ENCODE measurements at places on chromosomes 2 and 18.

DNA sequence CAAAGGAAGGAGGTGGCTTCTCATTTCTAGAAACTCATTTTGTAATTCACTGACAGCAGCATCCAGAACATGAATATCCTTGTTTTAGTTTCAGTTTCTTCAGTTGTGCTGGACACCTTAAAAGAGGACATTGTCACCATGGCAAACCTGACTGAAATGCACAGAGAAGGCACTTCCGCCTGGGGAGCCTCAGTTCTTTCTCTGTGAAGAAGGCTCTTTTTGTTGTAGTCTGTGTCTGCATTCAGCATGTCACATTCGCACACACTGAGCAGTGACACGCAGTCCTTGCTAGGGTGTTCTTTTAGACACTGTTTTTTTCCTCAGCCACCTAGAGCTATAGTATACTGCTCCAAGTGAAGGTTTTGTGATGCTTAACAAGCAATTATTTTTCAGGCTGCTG is 9.5 kb upstream of the RPRM start:
- no peak for DNase-seq

GRCh38 chr2:58098254-58099095 is 51.9 kb downstream of the VRK2 start:
- no peak for DNase-seq

- no peak for DNase-seq
Measured at GRCh38 chr2:132593171-132593570, 76.8 kb downstream of the LYPD1 start.

DNA sequence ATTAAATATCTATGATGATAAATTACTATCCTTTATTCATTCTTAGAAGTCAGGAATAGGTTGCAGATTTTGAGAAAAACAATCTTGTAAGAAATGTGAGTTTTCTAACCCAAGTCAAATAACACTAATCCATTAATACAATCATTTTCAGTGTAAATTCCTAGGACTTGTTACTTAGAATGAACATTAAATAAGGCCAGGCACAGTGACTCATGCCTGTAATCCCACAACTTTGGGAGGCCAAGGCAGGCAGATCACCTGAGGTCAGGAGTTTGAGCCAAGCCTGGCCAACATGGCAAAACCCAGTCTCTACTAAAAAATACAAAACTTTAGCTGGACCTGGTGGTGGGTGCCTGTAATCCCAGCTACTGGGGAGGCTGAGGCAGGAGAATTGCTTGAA is 45.8 kb upstream of the CDKL4 start:
- no peak for DNase-seq

DNA sequence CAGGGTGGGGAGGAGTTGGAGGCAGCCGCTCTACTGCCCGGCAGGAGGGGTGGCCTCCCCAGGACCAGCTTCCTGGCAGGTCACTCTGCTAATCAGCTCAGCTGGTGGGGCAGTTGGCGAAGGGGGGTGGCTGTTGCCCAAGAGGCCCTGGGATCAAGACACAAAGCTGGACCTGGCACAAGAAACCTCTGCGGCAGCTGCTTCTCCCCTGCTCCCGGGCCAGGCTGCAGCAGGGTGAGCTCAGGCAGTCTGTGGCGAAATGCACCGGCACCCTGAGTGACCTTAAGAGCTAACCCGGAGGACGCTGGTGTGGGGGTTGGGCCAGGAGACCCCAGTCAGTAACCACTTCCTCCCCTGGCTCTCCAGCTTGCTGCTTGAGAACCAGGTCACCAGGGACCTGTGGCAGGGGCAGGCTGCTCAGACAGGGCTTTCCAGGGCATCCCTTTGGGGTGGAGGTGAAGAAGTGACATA is 31.1 kb downstream of the TOGARAM2 start:
- no peak for DNase-seq

DNA sequence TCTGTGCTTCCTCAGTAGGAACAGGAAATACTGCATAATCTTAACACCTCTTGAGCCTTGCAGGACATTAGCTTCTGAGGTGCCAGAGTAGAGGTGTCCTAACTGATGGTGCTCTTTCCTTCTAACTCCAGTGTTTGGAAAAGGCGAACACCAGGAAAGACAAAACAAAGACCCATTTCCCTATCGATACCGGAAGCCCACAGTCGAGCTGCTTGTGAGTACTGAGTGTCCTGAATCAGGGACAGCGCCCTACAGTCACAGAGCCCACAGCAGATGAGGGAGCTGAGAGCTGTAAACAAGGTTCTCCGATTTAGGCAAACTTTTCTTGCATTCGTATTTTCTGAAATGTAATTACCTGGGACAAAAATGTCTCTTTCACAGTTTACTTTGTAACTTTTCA is 50.7 kb downstream of the SLC14A2 start:
- no peak for DNase-seq

GRCh38 chr2:40304340-40304739 is 147.6 kb downstream of the SLC8A1 start:
- no peak for DNase-seq

GRCh38 chr2:38692636-38693318 is 26.9 kb downstream of the GALM start:
- no peak for DNase-seq

- DNase-seq: no peak
Measured at GRCh38 chr2:129901754-129902415, 77.6 kb upstream of the RAB6C start.

GRCh38 chr2:63755965-63756364 is 85.7 kb upstream of the UGP2 start:
- DNase-seq: no peak

DNA sequence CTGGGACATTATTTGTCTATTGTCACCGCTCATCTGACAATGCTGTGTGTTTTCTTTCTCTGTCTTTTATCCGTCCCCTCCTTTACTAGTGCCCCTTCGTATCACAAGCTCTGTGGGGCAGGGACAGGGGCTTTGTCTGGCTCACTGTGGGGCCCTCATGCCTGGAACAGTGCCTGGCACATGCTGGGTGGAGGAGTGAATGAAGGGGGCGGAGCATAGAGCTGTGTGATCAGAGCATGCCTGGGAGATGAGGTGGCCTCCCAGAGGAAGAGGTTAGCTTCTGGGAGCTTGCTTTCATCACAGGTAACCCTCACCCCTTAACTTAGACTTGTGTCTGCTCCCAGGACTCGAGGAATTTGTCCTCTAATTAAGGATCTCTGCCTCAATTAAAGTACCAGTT is 16.4 kb downstream of the MTCL1 start:
- no peak for DNase-seq

DNA sequence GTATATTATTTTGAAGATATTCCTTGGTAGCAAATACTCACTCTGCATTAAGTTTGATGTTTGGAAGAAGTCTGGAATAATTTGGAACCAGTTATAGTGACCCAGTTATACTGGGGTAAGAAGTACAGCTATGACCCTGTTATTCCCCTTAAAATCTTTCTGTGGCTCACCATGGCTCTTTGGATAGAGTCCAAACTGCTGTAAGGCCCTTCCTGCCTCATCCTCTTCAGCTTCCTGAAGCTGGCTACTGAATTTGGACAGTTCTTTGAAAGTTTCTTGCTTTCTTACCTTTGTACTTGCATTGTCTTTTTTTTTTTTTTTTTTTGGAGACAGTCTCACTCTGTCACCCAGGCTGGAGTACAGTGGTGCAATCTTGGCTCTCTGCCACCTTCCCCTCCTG is 85.6 kb downstream of the ABI2 start:
- no peak for DNase-seq

GRCh38 chr2:43576981-43577892 is 18.6 kb downstream of the THADA start:
- no peak for DNase-seq

DNA sequence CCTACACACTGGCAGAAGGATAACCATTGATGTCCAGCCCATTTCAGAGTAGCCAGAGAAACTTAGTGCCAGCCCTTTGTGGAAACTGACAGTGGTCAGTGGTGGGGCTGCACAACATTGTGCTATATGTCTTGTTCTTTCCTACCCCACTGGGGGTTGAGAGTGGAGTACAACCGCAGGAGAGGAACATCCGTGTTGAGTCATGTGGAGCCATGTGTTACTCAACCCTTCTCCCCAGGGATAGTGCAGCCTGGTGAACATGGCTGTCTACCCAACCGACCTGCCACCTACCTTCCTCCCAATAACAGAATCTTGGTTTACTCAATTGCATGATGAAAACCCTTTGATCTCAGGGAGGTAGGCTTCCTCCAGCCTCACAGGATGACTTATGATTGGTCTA is 65.3 kb upstream of the MAPK4 start:
- no peak for DNase-seq

DNA sequence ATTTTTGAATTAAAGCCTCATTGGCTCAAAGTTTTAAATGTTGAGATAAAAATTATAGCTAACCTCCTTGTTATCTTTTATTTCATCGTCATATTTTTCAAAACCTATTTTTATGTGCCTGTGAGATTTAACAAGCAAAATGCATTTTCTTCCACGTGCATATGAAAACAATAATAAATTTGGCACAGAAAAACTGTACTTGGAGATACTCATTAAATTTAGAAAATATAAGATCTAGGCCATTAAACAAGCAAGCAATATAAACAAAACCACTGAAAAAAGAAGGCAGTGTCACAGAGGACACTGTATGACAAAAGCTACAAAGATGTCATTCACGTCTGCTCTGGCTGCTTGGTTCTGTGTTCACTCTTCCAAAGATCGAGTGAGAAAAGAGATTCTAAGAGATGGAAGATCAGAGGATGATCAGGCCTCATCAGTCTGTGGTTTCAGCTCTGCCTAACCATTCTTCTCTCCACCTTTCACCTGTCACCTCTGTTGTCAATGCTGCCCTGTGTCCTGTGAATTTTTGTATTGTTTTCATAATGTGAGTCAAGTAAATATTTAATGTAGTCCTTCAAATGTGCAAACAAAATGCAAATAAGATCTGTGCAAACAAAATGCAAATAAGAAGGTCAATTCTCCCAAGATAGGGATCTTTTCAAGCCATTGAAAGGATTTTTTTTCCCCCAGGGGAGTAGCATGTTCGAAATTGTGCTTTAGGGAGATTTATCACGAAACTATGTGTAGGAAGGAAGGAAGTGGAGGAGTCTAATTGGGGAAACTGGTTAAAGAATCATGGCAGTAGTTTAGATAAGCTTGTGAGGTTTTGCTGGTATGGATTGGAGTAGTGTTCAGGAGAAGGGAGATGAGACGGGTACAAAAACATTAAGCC is 138.7 kb upstream of the RBMS1 start:
- DNase-seq: no peak

DNA sequence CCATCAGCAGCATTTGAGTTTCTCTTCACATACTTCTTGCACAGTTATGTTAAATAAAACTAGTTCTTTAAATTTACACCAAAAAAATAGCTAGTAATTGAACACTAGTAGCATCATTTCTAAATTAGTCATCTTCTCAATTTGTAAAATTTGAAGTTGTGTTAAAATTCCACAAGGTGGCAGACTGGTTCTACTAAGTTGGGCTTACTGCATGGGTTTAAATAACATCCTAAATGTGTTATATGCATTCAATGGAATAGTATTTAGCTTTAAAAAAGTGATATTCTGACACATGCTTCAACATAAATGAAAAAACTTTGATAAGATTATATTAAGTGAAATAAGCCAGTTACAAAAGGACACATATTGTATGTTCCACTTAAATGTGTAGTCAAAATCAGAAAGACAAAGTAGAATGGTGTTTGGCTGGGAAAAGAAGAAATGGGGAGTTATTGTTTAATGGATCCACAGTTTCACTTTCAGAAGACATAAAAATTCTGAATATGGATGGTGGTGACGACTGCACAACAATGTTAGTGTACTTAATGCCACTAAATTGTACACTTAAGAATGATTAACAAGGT is 28.7 kb upstream of the RPRD1A start:
- DNase-seq: no peak

GRCh38 chr18:78080761-78081160 is 831.1 kb downstream of the GALR1 start:
- DNase-seq: no peak

DNA sequence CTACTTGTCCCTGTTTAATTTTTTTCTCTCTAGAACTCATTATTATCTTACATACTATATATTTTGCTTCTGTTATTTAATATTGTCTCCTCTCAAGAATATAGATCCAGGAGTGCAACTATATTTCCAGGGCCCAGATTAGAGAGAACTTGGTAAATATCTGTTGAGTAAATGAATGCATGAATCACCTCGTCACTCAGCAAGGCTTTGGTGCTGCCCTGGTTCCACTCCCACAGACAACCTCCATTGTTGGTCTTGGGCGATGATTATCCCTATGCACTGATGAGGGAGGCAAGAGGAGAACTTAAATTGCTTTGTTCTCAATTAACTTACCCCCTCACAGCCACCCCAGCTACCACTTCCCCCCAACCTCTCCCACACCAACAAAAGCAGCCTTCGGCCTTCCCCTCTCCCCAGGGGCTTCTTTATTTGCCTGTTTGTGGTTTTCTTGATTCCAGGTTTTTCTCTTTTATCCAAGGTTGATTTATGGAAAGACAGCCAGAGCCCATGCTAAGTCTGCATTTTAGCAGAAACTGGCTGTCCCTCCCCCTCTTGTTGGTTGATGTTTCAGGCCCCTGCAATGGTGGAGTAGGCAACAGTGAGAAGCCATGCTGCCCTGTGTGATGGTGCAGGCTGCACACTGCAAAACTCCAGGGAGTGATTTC is 17.0 kb upstream of the DIPK1C start:
- DNase-seq: no peak

GRCh38 chr2:102253753-102254150 is 57.6 kb upstream of the IL1RL1 start:
- DNase-seq: no peak

GRCh38 chr2:9430316-9431293 is 7.2 kb downstream of the CPSF3 start:
- no peak for DNase-seq

GRCh38 chr2:137208431-137208891 is 443.1 kb downstream of the THSD7B start:
- DNase-seq: no peak

DNA sequence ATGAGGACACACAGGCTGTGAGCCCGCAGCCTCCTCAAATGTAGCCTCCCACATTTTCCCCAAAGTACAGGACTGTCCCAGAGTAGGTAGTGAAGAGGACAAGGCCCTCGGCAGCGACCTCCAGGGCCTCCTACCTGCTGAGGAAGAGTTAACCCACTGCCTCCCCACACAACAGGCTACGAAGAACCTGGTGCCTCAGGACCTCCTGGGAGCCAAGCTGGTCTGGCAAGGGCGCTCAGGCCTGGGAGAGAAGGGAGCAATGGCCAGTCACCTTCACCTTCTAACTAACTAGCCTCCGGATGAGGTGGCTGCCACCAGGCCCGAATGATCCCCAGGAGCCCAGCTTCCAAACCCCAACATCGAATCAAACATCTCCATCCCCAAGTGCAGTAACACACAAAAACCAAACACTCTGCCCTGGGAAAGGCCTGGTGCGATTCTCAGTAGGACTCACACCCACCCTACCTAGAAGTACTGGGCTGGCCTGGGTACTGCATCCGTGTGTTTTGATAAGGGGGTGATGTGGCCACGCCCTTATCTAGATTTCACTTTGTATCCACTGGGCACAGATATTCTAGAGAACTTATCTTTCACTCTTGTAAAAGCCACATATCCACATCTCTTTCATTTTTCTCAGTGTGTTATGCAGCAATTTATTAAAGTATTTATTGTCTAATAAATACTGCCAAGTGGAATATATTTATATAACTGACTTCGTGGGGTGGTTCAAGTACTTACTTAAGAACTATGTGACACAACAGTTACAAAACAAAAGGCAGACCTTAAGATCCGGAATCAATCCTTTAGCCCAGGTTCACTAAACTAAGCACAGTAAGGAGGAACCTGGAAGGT is 9.7 kb downstream of the ERFE start:
- DNase-seq: no peak

GRCh38 chr2:95353055-95353575 is 49.4 kb upstream of the FAHD2A start:
- no peak for DNase-seq

- DNase-seq: no peak
Measured at GRCh38 chr18:55458456-55459203, 129.4 kb downstream of the TCF4 start.

GRCh38 chr2:101426822-101427221 is 39.5 kb upstream of the CREG2 start:
- no peak for DNase-seq

Data from GM04503 (cell line).